Aortic smooth muscle cell (primary cell): ENCODE measurements at places on chromosomes 11 and 22. TPM values are rescaled to one million over a fixed set of nuclear protein-coding genes. Genes with fewer than 3 reads are reported as not detected.

PPP2R5B gene
- 10.3 and 11.6 TPM in 2 replicates for total RNA-seq

CDC42EP1 gene
- total RNA-seq: 13.6 and 19.8 TPM in 2 replicates

F2 gene
- not detected in 2 replicates for total RNA-seq

MMP12 gene
- not detected in 2 replicates for total RNA-seq

HMBS gene
- total RNA-seq: 3.7 and 5.8 TPM in 2 replicates

TRABD gene
- total RNA-seq: 15.2 and 16.5 TPM in 2 replicates

RNF141 gene
- 62.4 and 68.6 TPM in 2 replicates for total RNA-seq

TPBGL gene
- total RNA-seq: not detected in 2 replicates

PGR gene
- total RNA-seq: 1.1 and 2.1 TPM in 2 replicates

ZNF195 gene
- total RNA-seq: 11.1 and 13.7 TPM in 2 replicates

CFAP300 gene
- 7.7 and 7.8 TPM in 2 replicates for total RNA-seq

C11orf87 gene
- total RNA-seq: under 0.01 TPM in 1 of 2 replicates, not detected in the other

BIRC3 gene
- total RNA-seq: 0.68 and 0.92 TPM in 2 replicates

MS4A6A gene
- not detected in 2 replicates for total RNA-seq

MUC5AC gene
- under 0.01 TPM in 1 of 2 replicates, not detected in the other for total RNA-seq

FAM111B gene
- total RNA-seq: 6.4 and 20.6 TPM in 2 replicates

OR4A16 gene
- total RNA-seq: not detected in 2 replicates

MPEG1 gene
- under 0.01 TPM in 1 of 2 replicates, not detected in the other for total RNA-seq

DDI1 gene
- not detected in 2 replicates for total RNA-seq

KCNK4 gene
- not detected in 2 replicates for total RNA-seq
